Thyroid gland (tissue), 4 donors: ENCODE measurements at places on chromosomes 12 and 14.

DNA sequence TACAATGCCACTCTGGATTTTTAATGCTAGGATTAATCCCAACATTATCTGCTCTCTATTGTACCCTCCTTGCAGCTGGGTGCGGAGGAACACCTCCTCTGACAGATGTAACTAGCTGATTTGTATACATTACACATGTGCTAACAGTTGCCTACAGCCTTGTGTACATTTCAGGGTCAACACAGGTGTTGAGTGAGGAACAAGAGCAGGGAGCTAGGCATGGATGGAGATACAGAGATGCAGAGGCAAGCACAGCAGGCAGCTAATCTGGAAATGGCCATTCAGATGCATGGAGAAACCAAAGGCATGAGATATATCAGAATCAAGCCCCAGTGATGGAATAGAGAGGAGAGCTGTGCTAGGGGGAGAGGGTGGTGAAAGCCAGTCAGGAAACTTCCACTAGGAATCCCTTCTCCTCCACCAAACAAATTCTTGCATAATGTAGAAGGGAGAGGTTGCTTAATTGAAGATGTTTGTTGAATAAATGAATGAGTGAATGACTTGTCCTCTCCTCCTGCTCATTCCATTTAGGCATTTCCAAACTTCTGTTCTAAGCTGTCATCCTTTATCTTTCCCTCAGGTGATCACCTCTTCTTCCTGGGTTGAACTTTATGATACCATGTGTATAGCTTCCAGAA, 313.2 kb downstream of the ATP23 start:
- DNase-seq: no peak

DNA sequence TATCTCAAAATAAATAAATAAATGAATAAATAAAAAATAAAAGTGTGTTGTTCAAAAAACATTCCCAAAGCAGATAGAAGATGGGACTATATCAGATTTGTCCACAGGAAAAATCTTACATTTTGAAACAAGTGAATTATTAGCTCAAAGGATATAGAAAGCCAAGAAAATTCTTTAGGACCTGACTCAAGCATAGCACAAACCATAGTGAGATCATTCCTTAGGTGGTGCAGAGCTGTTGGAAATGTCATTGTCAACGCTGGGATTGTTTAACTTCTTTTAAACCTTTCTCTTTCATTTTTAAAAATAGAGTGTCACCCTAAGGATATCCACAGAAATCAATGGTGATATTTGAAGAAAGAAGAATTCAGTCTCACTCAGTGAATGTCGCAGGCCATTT, 43.5 kb downstream of the DRAM1 start:
- no peak for DNase-seq

- DNase-seq: no peak
These were observed 2.0 kb downstream of the SCN8A start for GRCh38 chr12:51593021-51593420.

- no peak for DNase-seq
These were observed at the start of gene IL25 for GRCh38 chr14:23372509-23372908. Gene IL25 (plus strand): TSS chr14:23372809.

DNA sequence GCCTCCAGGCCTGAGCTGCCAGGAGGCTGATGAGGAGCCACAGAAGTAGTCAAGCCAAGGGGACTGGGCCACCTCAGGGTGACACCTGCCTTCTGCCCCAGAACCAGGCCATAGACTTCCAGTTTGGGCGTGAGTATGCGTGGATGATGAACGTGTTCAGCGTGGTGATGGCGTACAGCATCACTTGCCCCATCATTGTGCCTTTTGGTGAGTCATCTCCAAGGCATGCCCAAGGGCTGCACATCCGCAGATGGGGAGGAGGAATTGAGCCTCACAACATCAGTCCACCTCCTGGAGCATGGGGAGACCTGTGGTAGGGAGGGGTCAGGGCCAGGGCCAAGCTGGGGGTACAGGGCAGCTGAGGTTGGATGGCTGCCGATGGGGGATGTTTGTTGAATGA, 22.3 kb downstream of the NGB start:
- DNase-seq: no peak

DNA sequence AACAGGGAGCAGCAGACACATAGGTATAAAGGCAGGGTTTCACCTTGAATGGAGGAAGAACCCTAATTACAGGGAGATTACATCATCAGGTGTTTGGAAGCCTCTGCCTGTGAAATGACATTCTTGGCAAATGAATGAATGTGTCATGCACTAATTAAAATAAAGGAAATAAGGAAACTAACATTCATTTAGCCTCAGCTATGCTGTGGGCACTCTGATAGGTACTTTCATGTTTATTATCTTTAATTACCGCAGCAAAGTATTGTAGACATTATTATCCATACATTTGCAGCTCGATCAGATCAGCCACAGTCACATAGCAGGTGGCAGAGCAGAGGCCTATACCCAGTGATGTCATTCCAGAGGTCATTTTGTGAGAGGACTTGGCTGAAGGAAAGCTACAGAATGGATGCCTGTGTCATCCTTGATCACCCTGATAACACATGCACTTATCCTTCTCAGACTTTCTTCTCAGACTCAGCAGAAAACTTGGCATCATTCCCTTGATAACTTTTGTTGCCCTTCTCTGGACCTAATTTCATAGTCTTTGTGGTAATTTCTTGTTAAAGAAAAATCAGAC, 18.4 kb downstream of the ZNF664 start:
- no peak for DNase-seq

DNA sequence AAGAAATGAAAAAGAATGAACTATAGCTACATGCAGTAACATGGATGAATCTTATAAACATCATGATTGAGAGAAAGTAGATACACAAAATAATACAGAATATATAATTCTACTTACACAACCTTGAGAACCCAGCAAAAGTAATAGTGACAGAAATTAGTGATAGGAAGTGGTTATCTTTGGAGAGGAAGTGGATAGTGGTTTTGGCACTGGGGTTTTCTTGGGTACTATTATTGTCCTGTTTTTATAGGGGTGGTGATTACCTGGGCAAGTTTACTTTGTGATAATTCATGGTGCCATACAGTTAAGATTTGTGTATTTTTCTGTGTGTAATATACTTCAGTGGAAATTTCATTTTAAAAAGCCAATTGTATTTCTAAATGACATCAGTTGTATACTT, 352.7 kb downstream of the AEBP2 start:
- no peak for DNase-seq

GRCh38 chr12:128690641-128691040, 133.1 kb downstream of the SLC15A4 start:
- no peak for DNase-seq

DNA sequence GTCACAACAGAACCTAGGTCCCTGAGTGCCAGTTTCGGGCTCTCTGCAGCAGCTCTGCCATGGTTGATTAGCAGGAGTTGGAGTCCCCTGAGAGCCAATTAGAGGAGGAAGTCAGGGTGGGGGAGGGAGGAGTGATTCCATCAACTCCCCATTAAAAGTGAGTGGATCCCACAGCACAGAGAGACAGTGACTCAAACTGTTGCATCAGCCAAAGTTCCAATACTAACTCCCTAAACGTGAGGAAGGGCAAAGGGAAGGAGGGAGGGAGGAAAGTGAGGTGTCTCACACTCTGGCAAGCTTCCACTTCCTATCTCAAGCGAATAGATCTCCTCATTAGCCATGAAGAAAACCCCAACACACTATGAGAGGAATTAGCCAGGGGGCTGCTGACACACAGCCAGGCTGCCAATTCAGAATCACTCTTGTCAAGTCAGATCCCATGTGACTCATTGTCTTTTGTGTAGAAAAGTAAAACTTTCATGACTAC, 23.6 kb downstream of the OR11H4 start:
- DNase-seq: no peak

DNA sequence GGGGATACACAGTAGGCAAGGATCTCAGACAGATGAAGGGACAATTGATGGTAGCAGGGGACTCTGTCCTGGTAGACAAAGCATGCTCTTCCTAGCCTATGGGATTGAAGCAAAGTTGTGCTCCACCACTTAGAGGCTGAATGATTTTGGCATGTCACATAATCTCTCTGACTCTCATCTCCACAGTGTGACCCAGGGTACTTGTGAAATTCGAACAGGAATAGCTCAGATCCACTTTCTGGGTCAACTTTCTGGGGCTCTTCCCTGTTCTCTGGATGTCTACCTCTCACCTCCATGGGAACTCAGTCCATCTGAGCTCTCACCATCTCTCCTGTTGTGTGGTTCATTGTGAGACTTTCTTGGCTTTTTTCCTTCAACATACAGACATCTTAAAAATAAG, 1.7 kb upstream of the DCD start:
- no peak for DNase-seq

DNA sequence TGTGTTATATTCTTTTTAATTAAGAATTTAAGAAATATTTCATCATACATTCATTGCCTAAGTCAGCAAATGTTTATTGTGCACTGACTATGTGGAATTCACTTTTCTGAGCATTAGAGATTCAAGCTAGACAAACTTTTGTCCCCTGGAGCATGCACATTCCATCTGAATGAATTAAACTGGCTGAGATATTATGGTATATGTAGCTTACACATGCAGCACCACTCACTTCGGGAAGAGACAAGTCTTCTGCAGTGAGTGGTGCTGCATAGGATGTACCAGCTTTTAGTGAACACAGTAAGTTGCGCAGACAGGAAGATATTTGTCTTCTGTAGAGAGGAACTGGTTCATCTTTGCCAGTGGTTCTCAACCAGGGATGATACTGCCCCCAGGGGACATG, 318.4 kb downstream of the SYT1 start:
- no peak for DNase-seq
